Activated CD4-positive, alpha-beta T cell treated with anti-CD3 and anti-CD28 coated beads, Interleukin-2, amount 50 U/mL, for 4 hours (primary cell): ENCODE measurements at places on chromosomes 11 and 22.

- no peak for DNase-seq
Observed at GRCh38 chr22:30235687-30236170, 10.8 kb downstream of the LIF start.

DNA sequence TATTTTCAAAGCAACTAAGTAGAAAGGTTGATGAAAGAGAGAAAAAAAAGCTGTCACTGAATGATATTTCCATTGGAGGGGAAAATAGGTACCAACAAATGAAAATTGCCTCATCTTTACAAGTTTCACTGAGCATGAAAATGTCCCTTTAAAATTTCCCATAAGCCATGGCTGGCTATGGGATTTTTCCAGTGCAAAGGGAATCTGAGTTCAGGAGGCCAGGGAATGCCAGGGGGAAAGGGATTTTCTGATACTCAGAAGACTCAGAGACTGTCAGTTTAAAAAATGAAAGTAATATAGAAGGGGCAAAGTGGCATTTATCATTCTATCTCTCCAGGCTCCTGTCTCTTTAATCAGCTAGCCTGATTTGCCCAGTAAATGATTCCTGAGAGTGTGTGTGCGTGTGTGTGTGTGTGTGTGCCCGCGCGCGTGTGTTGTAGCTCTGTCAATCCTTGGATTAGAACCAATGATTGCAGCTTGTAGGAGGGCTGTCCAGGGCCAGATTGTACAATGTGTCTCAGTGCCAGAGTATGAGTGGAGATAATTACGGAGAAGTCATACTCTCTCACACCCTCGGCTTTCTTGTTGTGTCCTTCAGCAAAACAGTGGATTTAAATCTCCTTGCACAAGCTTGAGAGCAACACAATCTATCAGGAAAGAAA, at the start of gene NTM:
Gene NTM (plus strand): TSS at position 526 of the 662 bp plus-strand sequence.
- DNase-seq = no peak

DNA sequence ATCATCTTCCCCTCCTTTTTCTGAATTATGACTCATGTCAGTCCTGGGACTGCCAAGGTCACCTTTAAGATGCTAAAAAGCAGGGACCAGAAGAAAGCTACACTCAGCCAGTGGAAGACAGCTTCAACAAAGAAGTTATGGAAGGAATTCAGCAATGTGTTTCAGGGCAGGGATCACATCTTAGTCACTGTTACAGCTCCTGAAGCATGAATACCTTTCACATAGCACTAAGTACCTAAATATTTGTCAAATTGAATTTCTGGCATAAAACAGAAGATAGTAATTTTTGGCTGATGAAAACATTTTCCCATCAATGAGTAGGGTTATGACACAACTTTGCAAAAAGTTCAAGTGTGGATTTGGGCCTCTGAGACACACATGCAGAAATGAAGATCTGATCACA, 5.2 kb downstream of the DDB1 start:
- no peak for DNase-seq

GRCh38 chr22:18088825-18089568, 11.2 kb downstream of the PEX26 start:
- DNase-seq = peak; percentile 25

GRCh38 chr11:34653851-34654482, 33.1 kb downstream of the EHF start:
- DNase-seq = no peak

DNA sequence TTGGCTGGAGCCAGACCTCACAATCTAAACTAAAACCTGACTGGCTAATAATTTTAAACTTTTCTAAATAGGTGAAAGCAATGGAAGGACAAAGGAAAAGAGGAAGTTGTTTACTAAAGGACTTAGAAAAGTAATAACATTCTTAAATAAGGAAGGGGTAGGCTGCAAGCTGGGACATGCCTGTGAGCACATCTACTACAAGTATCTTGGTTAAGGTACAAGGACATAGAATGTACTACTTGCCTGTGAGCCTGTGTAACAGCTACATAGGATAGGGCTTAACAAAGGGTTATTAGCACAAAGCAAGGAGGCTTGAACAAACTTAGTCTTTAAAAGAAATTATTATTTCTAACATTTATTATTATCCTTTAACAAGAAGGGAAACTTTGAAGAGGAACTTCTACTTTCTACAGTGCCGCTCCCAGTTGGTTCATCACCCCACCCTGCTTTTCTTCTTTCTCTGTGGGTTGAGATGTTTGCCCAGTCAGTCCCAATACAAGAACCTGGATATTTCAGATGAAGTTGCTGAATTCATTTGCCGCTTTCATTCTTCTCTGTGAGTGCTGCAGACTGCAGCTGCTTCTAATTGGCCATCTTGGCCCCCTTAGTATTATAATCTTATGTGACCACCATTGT, 87.5 kb downstream of the PRMT3 start:
- DNase-seq = no peak

DNA sequence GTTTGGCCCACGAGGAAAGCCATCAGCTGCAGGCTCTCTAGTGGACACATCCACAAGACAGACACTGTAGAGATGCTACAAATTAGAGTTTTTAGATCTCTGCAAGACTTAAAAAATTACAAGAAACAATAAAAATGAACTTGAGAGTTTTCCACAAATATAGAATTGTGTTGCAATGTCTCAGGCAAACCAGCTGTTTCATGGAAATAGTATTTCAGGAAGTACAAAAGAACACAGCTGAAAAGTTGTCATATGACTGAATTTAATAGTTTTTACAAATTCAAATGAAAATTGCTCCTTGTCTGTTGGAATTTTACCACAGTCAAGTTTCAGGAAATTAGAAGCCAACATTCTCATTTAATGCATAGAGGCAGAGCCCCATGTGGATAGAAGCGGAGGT, 184.5 kb upstream of the PITPNB start:
- DNase-seq = no peak

- no peak for DNase-seq
Observed at GRCh38 chr11:127862406-127862805, 725.0 kb downstream of the ETS1 start.

GRCh38 chr11:4074266-4074665, 20.3 kb upstream of the RRM1 start:
- no peak for DNase-seq

- DNase-seq = no peak
Observed at GRCh38 chr11:7909585-7910285, 21.3 kb downstream of the OR10A6 start.

- no peak for DNase-seq
Observed at GRCh38 chr11:129817534-129818051, 1.9 kb downstream of the TMEM45B start.

DNA sequence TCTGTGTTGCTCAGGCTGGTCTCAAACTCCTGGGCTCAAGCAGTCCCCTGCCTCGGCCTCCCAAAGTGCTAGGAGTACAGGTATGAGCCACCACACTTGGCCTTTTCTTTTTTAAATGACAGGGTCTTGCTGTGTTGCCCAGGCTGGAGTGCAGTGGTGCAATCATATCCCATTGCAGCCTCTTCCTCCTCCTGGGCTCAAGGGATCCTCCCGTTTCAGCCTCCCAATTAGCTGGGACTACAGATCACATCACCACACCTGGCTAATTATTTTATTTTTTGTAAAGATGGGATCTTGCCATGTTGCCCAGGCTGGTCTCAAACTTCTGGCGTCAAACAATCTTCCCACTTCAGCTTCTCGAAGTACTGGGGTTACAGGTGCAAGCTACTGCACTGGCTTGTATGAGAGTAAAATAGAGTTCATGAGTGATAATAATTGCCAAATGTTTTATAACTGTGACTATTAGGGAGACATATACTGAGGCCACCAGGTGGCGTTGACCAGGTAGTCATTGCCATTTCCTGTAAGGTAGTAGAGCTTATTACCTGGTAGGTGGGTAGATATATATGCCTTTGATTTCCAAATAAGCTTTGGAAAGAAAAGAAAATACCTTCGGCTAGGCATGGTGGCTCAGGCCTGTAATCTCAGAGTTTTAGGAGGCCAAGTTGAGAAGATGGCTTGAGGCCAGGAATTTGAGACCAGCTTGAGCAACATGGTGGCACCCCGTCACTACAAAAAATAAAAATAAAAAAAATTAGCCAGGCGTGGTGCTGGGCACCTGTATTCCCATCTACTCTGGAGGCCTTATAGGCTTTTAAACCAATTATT, 5.4 kb downstream of the FDX1 start:
- DNase-seq = peak; percentile 23

DNA sequence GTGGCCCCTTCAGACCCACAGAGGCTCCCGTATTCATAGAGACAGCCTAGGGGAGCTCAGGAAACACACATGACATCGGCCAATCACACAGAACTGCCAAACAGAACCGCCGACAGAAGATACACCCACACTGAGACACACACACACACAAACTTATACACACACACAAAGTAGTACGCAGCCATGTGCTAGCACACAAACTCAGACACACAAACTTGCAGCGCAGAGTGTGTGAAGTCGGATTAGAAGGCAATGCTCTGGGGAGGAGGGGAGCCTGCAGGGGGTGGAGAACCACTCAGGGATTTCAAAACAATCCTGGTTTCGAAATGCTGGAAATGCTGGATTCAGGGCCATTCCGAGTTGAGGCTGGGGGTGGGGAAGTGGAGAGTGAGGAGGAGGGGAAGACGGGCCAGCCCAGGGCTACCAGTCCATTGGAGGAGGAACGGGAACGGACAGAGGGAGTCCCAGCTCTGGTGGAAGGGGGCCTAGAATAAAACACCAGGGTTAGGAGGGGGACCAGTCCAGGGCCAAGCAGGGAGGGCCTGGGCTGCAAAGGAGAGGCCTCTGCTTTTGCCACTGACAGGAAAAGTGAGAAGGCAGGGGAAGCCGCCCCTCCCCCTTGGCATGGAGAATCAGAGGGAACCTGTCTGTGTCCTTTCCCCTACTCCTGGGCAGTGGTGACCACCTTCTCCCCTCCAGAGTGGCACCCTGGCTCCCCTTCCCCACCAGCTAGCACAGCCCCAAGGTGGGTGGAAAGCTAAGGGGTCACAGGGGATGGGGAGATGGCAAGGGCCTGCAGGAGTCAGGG, 4.4 kb downstream of the BCL9L start:
- no peak for DNase-seq

DNA sequence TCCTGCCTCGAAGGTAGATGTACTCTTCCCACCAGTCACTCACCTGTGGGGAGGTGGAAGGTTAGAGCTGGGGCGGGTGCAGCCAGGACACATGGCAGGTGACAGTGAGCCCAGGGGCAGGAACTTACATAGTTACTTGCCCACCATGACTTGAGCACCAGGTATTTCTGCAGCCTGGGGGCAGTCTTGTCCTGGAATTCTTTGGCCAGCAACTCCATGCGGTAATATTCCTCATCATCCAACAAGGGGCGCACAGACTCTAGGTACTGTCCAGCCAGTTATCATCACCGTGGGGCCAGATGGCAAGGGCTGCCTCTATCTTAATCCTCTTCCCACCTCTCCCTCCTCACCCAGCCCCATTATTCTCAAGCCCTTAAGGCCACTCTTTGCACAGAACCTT, 2.2 kb downstream of the CPT1B start:
- no peak for DNase-seq

DNA sequence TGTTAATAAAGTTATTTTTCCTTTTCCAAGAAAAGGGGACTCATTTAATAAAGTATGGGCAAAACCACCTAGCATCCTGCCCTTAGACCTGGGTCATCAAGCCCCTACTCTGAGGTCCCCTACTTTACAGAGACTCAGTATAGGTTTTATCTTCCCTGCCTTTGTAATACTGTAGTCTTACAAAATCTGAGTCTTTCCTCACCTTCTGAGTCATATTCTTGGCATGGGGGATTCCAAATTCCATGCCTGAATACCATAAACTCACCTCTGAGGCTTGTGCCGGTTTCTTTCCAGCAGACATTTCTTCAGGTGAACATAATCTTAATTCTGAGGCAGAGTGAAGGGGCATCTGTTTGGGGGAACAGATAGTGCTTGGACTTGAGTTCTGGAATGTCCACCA, 282.5 kb downstream of the KCNA4 start:
- no peak for DNase-seq

DNA sequence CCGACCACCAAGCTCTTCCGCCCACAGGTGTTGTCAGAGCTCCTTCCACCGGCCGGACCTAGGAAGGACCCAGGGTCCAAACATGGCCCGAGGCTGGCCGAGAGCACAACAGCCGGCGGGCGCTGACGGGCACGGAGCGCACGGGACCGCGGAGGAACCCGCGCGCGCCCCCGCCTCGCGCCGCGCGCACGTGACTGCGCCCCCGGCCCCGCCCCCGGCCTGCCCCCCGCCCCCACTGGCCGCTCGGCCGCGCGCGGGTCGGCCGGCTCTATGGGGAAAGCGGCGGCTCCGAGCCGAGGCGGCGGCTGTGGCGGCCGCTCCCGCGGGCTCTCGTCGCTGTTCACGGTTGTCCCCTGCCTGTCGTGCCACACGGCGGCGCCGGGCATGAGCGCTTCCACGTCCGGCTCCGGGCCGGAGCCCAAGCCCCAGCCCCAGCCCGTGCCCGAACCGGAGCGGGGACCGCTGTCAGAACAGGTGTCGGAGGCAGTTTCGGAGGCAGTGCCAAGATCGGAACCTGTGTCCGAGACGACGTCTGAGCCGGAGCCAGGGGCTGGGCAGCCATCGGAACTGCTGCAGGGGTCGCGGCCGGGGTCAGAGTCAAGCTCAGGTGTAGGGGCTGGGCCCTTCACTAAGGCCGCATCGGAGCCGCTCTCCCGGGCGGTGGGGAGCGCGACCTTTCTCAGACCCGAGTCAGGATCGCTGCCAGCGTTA, at the start of gene OSBP2:
Gene OSBP2 (plus strand): TSS at position 235 of the 711 bp plus-strand sequence. CDS start 36 bp downstream, at position 271.
- peak; percentile 6 for DNase-seq

- DNase-seq = no peak
Observed at GRCh38 chr11:13333456-13333957, 55.9 kb downstream of the BMAL1 start.

GRCh38 chr11:77287615-77288273, 13.7 kb downstream of the GDPD4 start:
- no peak for DNase-seq

DNA sequence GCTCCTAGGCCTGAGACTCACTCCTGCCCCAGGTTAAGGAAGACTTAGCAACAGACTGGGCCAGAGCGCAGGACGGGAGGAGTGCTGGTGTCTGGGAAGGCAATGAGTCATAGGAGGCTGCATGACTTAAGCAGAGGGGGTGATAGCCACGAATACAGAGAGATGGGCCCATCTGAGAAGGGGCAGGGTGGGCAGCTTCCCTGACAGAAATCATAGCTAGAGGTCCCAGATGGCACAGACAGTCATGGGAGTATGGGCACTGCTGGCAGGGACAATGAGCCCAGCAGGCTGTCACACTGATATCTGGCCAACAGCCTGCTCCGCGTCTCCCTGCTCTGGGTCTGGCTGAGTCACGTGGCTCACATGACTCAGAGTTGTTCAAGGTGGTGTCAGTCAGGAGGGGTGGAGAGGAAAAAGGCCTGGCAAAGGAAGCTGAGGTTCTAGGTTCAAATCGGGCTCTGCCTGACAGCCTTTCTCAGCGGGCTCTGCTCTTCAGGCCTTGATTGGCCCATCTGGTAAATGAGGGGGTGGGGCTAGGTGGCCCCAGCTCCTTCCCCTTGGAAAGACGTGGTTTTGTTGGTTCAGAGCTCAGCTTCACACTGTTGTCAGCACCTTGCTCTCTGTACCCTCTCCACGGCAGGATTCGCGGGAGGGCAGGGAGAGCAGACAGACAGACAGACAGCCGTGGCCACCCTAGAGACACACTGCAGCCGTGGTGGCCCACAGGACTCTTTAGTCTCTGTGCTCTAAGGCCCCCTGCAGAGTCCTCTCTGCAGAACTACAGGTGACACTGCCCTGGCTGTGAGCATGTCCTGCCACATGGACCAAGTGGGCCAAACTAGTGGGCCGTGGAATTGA, 47.8 kb downstream of the DBX1 start:
- DNase-seq = no peak
